SJCRH30 (cell line): ENCODE measurements at places on chromosomes 4 and X. TPM values are rescaled to one million over a fixed set of nuclear protein-coding genes. Genes with fewer than 3 reads are reported as not detected.
A peak's percentile ranks its signal among the peaks of the same experiment; 100 is the strongest.

FAM47C gene
- not detected in 2 replicates for total RNA-seq

- no peak overlapping the region for H3K27ac ChIP-seq
- no peak for DNase-seq
- no peaks in the 10 kb centered on the region for H3K27me3 ChIP-seq
- no peaks in the 10 kb centered on the region for H3K4me1 ChIP-seq
Observed at GRCh38 chr4:168019921-168020320, 72.4 kb upstream of the ANXA10 start.

- no peaks in the 10 kb centered on the region for H3K36me3 ChIP-seq
- H3K27ac ChIP-seq, result no peak overlapping the region
- H3K4me1 ChIP-seq, result no peaks in the 10 kb centered on the region
- H3K4me3 ChIP-seq, result no peak overlapping the region
Observed at GRCh38 chrX:125089761-125090445, 229.8 kb upstream of the TEX13C start.

DNA sequence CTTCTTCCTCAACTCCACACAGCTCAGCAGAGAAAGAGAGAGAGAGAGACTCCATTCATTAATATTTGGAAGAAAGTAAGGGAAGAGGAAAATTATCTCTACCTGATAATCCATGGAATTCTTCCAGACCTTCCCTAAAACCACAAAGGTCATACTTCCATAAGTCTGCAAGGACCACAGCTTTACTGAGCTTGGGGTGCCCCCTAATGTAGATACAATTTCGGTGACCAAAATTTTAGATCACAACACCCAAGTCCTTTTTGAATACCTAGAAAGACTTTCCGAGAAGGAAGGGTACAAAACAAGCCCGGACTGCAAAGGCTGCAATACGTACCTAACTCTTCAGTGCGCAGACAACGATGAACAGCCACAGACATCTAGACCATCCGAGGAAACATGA lies 523.9 kb downstream of the GLUD2 start:
- H3K4me1 ChIP-seq, result no peaks in the 10 kb centered on the region
- H3K27ac ChIP-seq, result no peak overlapping the region
- no peak overlapping the region for H3K4me3 ChIP-seq
- H3K36me3 ChIP-seq, result no peaks in the 10 kb centered on the region
- DNase-seq, result no peak

F11 gene
- total RNA-seq, result 0.42 and 0.79 TPM in 2 replicates

LONRF3 gene
- total RNA-seq, result 22.3 and 22.9 TPM in 2 replicates

- no peaks in the 10 kb centered on the region for H3K27me3 ChIP-seq
- no peak overlapping the region for H3K4me3 ChIP-seq
- H3K4me1 ChIP-seq, result peaks cover 65% of the 10 kb centered on the region
- DNase-seq, result peak; percentile 65
- no peaks in the 10 kb centered on the region for H3K36me3 ChIP-seq
Observed at GRCh38 chr4:8589823-8590545, 2.6 kb upstream of the CPZ start.
